ENCODE measurements at places on chromosomes 7 and 10.

DNA sequence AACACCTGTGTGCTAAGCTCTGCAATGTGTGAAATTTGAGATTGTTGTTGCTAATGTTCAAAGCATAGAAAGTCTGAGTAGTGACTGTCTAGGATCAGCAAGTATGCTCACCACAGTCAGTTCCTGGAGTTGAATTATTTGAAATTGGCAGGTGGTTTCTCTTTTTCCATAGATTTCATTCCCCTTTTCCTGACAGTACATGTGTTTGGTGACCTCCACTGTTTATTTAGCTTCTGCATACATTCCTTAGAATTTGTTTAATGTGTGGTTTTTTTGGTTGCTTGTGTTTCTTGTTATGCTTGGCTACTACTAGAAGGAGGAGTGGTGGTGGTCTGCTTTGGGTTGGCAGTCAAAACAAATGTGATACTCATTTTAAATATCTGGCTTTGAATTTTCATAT is 52.3 kb downstream of the FOXP2 start:
- DNase-seq, result no peak

DNA sequence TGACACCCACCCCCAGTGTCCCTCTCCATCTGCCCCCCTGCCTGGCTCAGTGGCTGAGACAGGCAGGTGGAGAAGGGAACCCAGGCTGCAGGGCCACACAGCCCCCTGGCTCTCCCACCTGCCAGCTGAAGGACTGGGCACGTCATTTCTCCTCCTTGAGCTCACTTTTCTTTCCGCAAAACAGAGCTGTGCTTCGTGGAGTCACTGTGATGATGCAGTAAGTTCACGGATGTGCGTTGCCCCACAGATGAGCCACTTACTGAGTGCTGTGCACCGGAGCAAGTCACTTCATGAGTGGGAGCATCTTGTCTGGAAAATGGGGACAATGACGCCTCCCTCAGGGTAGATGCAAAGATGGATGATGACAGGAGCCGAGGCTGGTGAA is 2.7 kb downstream of the OPN4 start:
- no peak for DNase-seq

- no peak for DNase-seq
Observed at GRCh38 chr10:93897070-93897780, 3.4 kb downstream of the SLC35G1 start.

- DNase-seq, result no peak
Observed at GRCh38 chr7:153616711-153617325, 435.4 kb upstream of the DPP6 start.

DNA sequence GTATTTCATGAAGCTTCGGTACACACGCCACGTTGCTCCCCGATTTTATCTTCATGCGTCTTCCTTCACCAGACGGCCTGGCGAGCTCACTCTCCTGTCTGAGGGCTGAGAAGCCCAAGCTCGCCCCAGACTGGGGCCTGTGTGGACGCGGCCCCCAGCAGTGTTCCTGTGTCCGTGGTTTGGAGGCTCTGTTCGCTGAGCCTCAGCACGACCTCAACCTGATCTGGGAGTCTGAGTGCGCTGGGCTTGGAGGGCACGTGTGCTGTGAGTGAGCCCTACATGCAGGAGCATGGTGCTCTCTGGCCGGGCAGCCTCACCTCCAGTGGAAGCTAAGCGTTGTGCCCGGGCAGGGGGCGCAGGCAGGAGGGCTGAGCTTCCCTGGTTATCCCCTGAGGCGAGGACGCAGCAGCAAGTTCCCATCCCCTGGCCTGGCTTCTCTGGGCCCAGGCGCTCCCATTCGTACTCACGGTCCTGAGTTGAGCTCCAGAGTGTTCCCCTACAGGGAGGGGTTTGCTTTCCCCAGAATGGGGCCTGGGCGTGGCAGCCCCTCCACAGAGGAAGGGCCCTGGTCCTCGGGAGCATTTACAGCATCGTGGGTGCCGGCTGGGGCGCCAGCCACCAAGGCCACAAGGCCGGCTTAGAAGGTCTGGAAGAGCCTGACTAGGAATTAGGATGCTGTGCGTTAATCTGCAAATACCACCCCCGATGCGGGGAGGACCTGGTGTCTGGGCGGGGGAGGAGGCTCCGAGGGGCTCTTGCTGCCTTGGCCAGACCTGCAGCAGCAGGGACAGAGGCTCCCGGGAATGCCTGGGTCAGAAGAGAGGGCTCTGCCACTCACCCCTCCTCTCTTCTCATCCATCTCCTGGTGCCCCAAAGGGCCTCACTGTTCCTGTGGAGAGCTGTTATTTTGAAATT is 400.6 kb downstream of the DNAJB6 start:
- no peak for DNase-seq

DNA sequence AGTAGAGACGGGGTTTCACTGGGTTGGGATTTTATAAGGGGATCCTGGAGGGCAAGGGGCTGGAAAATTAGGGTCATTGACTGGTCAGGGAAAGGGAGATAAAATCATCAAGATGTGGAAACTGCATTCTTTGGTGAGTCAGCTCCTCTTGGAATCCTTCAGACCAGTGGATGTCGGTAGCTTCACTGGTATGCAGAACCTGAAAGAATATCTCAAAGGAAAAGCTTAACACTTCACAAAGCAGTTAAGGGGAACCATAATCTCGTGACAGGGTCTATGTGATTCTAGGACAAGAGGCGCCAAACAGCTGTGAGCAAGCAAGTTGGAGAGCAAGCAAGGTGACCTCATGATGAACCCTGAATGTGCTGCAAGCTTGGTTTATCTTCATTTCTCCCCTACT is 634.7 kb upstream of the AUTS2 start:
- DNase-seq, result no peak

DNA sequence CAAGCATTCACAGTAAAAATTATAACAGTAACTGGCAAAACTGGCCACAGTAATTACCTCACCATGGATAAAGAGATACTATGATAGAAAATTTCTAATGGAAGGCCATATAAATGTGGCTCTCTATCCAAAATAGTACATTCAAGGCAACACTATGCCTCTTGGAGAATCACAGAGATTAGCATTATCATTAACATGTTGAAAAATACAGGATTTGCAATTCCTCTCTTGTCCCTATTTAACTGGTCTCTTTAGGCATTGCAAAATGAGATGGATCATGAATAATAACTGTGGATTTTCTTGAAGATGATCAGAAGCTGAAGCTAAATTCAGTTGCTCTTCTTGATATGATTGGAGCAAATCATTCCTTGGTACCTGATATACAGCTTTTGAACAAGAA is 100.8 kb upstream of the HGF start:
- DNase-seq, result no peak

Measured in stimulated activated CD8-positive, alpha-beta memory T cell treated with anti-CD3 and anti-CD28 coated beads, Interleukin-4, amount 100 ng/mL, for 1 hour (primary cell).